Stimulated activated CD4-positive, alpha-beta T cell treated with anti-CD3 and anti-CD28 coated beads, Interleukin-2, amount 100 ng/mL, for 48 hours (primary cell): ENCODE measurements at places on chromosomes 6 and 20.

DNA sequence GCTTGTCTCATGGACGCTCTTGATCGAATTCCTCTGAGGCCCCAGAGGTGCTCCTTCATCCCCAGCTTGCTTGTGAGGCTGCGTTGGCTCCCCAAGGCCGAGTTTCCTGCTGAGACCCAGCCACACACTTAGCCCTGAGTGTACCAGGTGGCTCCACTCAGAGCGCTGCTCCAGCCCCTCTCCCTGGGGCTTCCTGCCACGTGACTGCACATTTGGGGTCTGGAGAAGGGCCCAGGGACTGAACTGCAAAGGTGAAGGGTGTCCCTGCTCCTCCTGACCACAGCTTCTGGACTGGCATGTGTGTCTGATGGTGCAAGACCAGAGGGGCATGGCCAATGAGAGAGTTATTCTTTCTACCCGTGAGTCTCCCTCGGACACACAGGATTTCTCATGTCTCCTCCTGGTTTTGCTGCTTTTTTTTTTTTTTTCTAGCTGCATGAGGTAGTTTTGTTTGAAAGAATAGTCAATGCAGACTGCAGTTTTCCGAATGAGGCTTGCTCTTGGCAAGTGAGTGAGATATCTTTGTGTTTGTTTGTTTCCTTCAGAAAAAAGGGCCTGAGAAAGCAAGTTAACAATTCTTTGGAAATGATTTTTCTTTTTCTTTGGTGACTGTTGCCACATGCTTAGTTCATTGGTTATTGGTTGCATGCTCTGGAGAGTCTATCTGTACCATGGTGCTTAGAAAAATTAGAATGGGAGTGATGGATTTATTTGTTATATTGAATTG is 3.1 kb upstream of the ZNF831 start:
- DNase-seq: no peak

DNA sequence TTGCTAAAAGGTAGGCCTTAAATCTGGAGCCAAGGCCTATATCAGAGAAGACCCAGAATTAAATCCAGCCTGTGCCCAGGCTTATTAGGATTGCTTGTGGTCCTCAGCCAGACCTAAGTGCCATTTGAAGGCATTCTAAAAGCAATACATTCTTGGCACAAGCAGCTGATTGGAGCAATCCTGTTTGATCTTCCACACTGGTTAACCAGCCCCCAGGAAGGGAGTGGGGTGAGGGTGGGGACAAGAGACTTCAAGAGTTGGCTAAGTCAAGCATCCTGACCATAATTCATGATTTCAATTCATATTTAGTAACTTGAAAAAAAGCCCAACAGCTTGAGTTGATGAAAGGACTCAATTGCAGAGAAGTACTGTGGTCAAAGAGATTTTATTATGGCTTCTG is 128.9 kb downstream of the KIF13A start:
- no peak for DNase-seq

GRCh38 chr20:41623625-41624375 is 5.6 kb upstream of the CHD6 start:
- no peak for DNase-seq

DNA sequence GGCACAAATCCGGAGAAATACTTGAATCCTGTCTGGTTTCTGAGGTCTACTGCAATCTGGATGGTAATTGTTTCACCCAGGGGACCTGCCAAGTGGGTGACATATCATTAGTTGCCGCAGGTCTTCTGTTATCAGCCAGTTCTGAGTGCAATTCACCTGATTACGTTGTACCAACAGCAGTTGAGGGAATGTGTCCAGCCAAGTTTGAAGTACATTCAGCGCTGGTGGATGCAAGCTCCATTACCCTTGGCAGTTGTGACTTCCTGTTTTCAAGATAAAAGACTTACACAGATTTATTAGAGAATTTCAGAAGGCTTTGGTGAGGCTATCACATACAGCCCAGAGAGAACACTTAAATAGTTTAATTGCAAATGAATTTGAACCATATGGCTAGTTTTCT is 42.8 kb downstream of the FNDC1 start:
- DNase-seq: no peak

GRCh38 chr20:51934301-51935002 is 132.1 kb upstream of the SALL4 start:
- no peak for DNase-seq

DNA sequence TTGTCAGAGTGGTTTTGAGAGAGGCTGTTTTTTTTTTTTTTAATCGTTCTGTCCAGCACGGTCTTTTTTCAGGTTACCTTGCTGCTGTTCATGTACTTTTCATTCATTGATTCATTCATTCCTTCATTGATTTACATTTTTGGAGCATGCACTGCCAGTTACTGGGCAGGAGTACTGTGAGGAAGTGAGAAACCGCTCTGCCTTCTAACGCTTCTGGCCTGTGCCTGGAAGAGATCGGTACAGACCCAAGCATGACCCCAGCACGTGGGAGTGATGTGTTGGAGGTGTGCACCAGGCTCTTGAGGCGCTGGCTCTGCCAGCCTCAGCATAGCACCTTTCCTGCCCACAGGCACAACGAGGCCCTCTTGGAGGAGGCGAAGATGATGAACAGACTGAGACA is 9.1 kb downstream of the RIPK1 start:
- no peak for DNase-seq
